Stimulated activated CD4-positive, alpha-beta T cell treated with anti-CD3 and anti-CD28 coated beads, Interleukin-1b, Interleukin-23, amount 100 ng/mL, for 4 hours (primary cell): ENCODE measurements at places on chromosomes 13 and 19.

GRCh38 chr19:38044267-38045111 is 137.5 kb downstream of the SIPA1L3 start:
- no peak for DNase-seq

- no peak for DNase-seq
These were observed 328.9 kb downstream of the DIAPH3 start for GRCh38 chr13:59834801-59835200.

DNA sequence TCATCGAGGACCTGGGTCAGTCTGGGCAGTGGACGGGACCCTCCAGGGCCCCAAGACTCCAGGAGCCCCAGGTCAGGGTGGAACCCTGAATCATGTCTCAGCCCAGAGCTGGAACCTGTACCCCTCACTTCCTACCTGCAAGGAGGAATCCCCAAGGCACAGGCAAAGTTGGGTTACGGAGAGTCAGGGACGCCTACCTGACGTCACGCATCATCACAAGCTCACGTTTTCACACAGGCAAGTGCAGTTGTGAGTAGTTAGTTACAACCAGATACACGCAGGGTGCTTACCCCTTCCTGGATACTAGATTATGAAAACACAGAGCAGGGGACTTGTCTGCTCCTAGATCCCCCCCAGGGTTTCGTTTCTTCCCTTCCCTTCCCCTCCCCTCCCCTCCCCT is 1.9 kb downstream of the RETN start:
- no peak for DNase-seq

DNA sequence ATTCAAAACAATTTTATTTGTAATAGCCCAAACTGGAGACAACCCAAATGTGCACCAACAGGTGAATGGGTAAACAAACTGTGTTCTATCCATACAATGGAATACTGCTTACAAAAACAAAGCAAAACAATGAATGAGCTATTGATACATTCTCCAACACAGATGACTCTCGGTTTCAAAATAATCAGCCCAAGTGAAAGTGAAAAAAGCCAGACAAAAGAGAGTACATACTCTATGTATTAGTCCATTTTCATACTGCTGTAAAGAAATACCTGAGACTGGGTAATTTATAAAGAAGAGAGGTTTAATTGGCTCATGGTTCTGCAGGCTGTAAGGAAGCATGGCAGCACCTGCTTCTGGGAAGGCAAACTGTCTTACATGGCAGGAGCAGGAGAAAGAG is 65.2 kb upstream of the LRCH1 start:
- DNase-seq, result no peak

DNA sequence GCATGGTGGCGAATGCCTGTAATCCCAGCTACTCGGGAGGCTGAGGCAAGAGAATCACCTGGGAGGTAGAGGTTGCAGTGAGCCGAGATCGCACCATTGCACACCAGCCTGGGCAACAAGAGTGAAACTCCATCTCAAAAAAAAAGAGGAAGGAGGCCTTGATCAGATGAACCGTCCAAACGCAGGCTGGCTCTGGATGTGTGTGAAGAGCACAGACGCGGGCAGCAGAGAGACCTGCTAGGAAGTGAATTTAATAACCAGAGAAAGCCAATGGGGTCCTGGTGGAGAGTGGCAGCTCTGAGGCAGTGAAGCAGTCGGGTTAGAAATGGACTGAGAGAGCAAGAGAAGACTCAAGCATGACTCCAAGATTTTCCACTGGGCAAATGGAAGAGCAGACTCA is 136.5 kb downstream of the RNF17 start:
- DNase-seq, result no peak

DNA sequence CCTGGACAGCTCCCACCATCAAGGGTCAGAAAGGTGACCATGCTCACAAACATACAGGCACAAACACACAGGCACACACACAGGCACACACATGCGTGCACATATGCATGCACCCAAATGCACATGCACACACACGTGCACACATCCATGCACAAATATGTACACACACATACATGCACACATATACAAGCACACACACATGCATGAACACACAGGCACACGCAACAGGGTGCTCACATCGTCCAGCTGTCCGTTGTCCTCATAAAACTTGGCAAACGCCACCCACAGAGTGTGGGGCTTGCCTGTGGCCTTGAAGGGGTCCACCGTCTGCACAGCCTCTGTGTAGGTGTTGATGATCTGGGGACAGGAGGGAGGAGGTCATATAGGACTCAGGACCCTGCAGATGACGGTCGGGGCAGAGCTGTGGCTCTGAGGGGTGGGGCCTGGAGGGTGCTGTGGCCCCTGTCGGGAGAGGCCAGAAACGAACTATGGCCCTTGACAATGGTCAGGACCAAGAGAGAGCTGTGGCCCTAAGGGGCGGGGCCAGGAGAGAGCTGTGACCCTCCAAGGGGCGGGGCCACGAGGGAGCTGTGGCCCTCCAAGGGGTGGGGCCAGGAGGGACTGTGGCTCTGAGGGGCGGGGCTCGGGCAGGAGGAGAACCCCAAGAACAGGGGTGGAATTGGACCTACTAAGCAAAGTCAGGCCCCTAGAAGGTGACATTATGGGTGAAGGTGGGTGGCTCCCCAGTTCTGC is 6.2 kb downstream of the XAB2 start:
- no peak for DNase-seq

GRCh38 chr13:69458013-69458412 is 649.6 kb upstream of the ATXN8OS start:
- DNase-seq, result no peak

- no peak for DNase-seq
These were observed 5.3 kb upstream of the UQCR11 start for GRCh38 chr19:1610579-1610978.

- DNase-seq, result peak; percentile 77
These were observed 2.1 kb downstream of the TGFB1 start for GRCh38 chr19:41351339-41352245.

GRCh38 chr19:29308977-29309590 is 96.1 kb upstream of the UQCRFS1 start:
- DNase-seq, result no peak

- no peak for DNase-seq
These were observed 6.4 kb downstream of the MOB3A start for GRCh38 chr19:2089727-2090053.

- DNase-seq, result no peak
These were observed 35.8 kb upstream of the XPO4 start for GRCh38 chr13:20938302-20938701.

DNA sequence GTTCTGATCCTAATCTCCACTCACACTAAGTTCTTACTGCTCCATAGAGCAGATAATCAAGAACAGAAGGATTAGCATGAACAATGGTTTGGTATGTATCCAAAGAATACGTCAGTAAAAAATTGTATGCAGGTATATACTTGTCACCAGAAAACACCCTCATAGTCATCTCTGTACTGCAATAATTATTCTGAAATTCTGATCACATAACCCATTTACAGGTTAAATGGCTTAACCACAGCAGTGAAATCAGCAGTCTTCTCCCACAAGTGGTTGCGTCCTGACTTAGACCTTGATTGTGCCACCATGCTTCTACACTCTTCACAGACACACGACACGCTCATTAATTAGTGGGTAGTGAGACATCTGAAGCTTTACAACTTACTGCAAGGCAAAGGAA is 50.9 kb downstream of the LNX2 start:
- no peak for DNase-seq

DNA sequence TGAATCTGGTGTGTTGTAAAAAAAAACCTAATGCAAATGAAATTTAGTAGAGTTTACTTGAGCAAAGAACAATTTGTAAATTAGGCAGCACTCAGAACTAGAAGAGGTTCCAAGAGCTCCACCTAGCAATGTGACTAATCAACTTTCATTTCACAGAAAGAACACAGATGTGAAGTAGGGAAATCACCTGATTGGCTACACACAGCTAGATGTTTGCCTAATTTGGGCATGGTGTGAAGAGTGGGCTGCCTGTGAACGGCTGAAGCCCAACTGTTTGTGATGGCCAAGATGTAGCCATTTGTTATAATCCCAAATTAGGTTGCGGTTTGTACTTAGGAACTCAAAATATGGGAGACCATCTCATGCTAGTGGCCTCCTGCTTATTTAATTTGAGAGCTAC is 724.4 kb upstream of the SLITRK5 start:
- DNase-seq, result no peak

DNA sequence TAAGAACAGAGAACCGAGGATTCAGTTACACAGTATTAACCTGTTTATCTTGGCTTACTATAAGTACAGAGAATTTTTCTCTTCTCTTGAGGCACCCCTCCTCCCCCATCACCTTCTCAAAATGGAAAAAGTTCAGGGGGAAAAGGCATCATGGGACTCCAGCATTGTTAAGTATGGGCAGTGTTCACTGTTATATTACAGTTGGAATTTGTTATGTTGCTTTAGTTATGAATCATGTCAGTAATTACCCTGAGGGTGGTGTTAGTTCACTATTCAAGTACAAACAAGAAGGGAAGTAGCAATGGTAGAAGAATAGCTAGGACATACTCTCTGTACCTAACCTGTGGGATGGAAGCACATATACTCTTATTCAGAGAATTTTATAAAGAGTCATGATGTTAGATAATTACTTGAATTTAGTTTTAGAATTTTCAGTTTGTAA is 12.0 kb downstream of the LPAR6 start:
- DNase-seq, result no peak

GRCh38 chr19:38635483-38636399 is 11.7 kb upstream of the ACTN4 start:
- DNase-seq, result no peak

GRCh38 chr13:108352599-108352998 is 83.1 kb downstream of the TNFSF13B start:
- no peak for DNase-seq
